ENCODE measurements at places on chromosomes 5 and 9.

- no peak for DNase-seq
Observed at GRCh38 chr9:135228983-135229625, 141.6 kb downstream of the OLFM1 start.

GRCh38 chr5:77707791-77708190 lies 68.3 kb downstream of the TBCA start:
- DNase-seq: no peak

DNA sequence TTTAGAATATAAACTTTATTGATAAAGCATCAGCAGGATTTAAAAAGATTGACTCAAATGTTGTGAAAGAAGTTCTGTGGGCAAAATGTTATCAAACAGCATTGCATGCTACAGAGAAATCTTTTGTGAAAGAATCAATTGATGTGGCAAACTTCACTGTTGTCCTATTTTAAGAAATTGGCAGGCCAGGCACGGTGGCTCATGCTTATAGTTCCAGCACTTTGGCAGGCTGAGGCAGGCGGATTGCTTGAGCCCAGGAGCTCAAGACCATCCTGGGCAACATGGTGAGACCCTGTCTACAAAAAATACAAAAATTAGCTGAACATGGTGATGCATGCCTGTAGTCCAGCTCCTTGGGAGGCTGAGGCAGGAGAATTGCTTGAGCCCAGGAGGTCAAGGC lies 17.4 kb downstream of the ZBTB43 start:
- DNase-seq: no peak

- no peak for DNase-seq
Observed at GRCh38 chr9:82988488-82988887, 74.5 kb downstream of the RASEF start.

DNA sequence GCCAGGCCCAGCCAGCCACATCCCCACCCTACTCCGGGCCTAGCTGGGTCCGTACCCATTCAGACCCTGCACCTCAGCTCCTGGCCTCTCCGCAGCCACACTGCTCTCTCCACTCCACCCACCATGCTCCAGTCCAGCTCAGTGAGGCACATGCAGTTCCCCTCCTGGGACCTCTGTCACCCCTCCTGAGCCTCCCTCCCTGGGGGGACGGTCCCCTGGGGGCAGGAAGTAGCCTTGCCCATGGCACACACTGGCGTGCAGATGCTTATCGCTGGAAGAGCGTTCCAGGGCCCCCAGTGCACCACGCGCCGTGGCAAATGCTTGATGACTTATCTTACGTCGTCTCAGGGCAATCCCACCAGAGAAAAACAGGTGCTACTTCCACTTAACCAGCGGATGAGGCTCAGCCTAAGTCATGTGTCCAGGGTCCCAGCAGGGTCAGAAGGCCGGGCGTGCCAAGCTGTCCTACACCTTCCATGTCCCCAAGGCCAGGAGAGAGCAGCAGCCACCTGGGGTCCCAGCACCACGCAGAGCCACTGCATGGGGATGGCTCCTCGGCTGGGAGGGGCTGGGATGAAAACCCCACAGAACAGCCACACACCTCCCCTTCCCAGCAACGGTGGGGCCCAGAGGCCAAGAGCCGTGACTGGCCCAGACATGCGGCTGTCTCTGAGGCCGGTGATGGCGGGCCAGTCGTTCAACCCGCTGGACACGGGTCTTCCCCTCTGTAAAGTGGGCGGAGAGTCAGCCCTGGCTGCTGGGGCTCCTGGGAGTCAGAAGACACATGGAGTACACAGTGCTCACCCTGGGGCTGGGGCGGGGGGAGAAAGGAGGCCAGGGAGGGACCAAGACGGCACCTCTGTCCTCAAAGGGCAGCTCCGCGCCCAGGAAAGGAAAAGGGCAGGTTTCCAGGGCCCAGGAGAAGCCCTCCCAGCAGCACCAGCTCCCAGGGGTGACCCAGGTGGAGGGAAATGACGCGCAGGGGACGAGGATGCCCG lies 2.6 kb upstream of the CCDC187 start:
- DNase-seq: no peak

DNA sequence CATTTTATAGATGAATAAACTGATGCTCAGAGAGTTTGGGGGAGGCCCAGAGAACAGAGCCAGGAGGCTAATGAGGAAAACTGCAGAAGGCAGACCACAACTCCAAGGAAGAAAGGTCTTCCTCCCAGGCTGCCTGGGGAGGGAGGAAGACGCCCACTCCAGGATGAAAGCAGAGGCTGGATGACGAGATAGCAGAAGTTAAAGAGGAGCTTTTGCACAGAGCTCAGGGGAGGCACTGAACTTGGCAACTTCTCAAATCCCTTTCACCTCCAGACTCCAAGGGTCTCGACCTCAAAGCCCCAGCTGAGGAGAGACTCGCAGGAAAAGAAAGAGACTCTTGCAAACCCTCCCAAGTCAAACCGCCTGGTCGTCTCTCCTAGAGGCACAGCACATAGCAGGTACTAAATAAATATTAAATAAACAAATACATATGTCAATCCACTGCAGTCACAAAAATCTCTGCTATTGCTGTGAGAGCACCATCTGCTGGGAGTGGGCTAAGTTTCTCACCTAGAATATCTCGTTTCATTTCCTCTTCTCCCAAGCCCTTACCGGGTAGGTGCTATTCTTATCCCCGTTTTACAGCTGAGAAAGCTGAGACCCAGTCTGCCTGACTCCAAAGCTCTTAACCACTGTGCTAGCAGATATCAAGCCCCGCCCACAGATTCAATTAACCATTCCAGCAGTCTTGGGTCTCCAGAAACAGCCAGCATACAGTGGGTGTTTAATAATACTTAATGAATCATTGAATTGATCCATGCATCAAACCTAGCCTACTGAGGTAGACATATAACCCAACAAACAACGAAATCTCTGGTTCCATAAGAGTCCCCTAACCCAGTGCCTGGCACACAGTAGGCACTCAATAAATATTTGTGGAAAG lies 97.8 kb upstream of the HAND1 start:
- DNase-seq: no peak
